ENCODE measurements at places on chromosomes 12 and 14.
A peak's percentile ranks its signal among the peaks of the same experiment; 100 is the strongest.

DNA sequence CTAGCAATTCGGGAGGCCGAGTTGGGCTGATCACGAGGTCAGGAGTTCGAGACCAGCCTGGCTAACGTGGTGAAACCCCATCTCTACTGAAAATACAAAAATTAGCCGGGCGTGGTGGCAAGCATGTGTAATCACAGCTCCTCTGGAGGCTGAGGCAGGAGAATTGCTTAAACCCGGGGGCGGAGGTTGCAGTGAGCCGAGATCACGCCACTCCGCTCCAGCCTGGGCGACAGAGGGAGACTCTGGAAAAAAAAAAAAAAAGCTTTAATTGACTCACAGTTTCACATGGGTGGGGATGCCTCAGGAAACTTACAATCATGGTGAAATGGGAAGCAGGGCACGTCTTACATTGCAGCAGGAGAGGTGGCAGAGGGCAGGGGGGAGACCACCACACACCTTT lies 30.6 kb upstream of the SLC2A3 start:
- H3K36me3 ChIP-seq = no peaks in the 10 kb centered on the region
- H3K4me1 ChIP-seq = peaks cover 48% of the 10 kb centered on the region
- no peak overlapping the region for H3K27ac ChIP-seq
- no peak overlapping the region for H3K4me3 ChIP-seq

GRCh38 chr12:19885093-19885812 lies 446.0 kb downstream of the AEBP2 start:
- no peaks in the 10 kb centered on the region for H3K36me3 ChIP-seq
- no peaks in the 10 kb centered on the region for H3K4me1 ChIP-seq
- no peaks in the 10 kb centered on the region for H3K27me3 ChIP-seq
- H3K4me3 ChIP-seq = no peak overlapping the region

GRCh38 chr14:92459950-92460421 lies 53.6 kb upstream of the RIN3 start:
- no peaks in the 10 kb centered on the region for H3K27me3 ChIP-seq
- no peak overlapping the region for H3K4me3 ChIP-seq
- peaks cover 10% of the 10 kb centered on the region for H3K4me1 ChIP-seq
- no peak for DNase-seq

GRCh38 chr12:56931474-56931978 lies 2.7 kb downstream of the SDR9C7 start:
- H3K4me3 ChIP-seq = peak overlapping the region; percentile 9
- H3K36me3 ChIP-seq = no peaks in the 10 kb centered on the region
- peak overlapping the region; percentile 78 for H3K27ac ChIP-seq
- no peaks in the 10 kb centered on the region for H3K27me3 ChIP-seq

- H3K4me3 ChIP-seq = peak overlapping the region; percentile 86
- no peaks in the 10 kb centered on the region for H3K27me3 ChIP-seq
- peaks cover 51% of the 10 kb centered on the region for H3K4me1 ChIP-seq
- H3K36me3 ChIP-seq = no peaks in the 10 kb centered on the region
- DNase-seq = no peak
Observed at GRCh38 chr12:6928022-6928702, 403 bp downstream of the ATN1 start.

DNA sequence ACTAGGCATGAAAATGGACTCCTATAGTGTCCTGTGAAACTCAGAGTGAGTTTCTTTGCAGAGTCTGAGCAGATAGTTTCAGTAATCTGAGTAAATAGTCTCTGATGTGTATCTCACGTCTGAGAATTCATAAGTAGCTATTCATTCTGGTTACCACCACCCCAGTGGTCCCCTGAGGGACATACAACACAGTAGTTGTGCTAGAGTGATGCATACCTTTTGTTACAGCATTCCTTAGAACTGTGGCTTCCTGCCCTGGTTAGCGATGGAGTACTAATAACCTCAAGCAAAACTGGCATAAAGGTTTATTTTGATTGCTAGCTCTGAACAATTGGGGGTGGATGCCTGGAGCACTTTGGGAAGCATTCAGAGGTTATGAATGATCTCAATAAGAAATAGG lies 114.7 kb downstream of the DAAM1 start:
- no peak for DNase-seq
- no peak overlapping the region for H3K4me3 ChIP-seq
- no peak overlapping the region for H3K27ac ChIP-seq
- H3K27me3 ChIP-seq = no peaks in the 10 kb centered on the region
- peaks cover 8% of the 10 kb centered on the region for H3K4me1 ChIP-seq
- H3K36me3 ChIP-seq = no peaks in the 10 kb centered on the region

DNA sequence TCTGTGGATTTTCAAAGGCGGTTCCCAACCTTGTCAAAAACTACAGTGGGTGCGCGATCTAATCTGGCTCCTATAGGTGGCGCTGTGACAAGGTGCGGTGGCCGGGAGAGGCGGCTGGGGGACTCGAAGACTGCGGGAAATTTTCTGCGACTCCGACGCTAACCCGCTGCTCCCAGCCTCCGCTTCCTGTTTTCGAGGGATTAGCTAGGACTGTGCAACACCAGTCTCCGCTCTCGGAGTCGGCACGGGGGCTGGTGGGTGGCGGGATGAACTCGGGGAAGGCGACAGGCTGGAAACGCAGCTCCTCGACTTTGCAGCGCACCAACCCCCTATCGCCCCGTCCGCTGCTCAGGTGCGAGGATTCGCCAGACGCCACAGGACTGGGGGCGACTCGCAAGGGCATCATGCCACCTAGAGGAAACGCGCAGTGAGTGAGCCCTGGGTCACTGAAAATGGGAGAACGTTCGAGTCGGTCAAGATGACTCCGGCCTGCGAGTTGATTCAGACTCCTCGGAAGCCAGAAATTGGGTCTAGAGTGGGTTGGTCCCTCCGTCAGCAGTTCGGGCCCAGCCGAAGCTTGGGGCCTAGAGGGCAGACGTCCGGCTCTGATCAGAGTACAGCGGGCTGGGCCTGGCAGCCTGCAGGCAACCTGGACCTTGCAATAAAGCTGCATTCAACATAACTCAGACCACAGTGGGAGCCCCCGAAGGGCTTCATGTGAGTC lies 5.5 kb upstream of the PAX9 start:
- H3K36me3 ChIP-seq = no peaks in the 10 kb centered on the region
- no peaks in the 10 kb centered on the region for H3K4me1 ChIP-seq
- DNase-seq = peak; percentile 54
- H3K27me3 ChIP-seq = peaks cover 99% of the 10 kb centered on the region
- peak overlapping the region; percentile 3 for H3K4me3 ChIP-seq
- no peak overlapping the region for H3K27ac ChIP-seq

- H3K27me3 ChIP-seq = no peaks in the 10 kb centered on the region
- no peak overlapping the region for H3K27ac ChIP-seq
- no peak for DNase-seq
- H3K4me1 ChIP-seq = peaks cover 18% of the 10 kb centered on the region
Observed at GRCh38 chr14:73722581-73722980, 8.4 kb upstream of the PNMA1 start.
